ELR (cell line): ENCODE measurements at places on chromosomes 6 and 20.

DNA sequence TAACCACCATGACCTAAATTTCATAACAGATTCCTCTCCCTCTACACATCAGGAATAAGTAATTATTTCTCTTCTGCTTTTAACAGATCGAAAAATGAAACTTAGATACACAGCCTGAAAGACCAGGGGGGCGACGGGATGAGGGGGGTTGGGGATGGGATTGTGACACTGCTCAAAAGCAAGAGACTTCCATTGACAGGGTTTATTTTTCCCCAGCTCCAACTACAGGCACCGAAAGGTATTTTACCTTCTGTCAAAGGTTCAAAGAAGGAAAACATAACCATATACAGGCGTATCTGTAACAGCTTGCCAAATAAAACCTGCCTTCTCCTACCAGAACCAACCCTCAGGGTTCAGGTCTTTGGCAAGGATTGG lies 1.3 kb downstream of the EPHA7 start:
- no peak for DNase-seq

GRCh38 chr20:33251496-33251895 lies 15.7 kb downstream of the BPIFA1 start:
- no peak for DNase-seq

DNA sequence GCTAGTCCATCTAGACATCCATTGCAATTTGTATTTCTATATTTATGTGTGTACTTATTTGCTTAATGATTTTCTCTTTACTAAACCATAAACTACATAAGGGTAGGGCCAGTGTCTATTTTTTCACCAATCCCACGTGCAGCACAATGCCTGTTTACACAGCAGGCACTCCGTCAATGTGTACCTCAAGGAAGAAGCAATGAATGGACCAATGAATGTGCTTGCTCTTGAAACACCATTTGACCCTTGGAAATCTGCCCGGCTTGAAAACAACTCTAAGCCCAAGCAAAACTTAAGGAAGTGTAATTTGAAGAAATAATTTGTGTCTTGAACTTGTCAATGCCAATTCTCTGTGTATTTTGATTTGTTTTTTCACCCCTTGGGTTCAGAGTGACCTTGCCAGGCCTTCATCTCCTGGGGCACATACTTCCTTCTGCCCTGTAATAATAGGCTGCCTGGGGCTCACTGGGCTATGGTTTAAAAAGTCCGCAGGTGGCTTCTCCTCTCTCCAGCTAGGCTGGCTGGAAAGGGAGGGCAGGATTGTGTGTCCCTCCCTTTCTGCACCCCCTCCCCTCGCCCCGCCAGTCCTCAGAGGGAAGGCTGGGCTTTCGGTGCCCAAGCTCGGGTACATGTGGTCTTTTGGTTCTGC lies 140.8 kb upstream of the ARMC2 start:
- no peak for DNase-seq

GRCh38 chr20:14855171-14855570 lies 517.8 kb upstream of the FLRT3 start:
- DNase-seq = no peak

DNA sequence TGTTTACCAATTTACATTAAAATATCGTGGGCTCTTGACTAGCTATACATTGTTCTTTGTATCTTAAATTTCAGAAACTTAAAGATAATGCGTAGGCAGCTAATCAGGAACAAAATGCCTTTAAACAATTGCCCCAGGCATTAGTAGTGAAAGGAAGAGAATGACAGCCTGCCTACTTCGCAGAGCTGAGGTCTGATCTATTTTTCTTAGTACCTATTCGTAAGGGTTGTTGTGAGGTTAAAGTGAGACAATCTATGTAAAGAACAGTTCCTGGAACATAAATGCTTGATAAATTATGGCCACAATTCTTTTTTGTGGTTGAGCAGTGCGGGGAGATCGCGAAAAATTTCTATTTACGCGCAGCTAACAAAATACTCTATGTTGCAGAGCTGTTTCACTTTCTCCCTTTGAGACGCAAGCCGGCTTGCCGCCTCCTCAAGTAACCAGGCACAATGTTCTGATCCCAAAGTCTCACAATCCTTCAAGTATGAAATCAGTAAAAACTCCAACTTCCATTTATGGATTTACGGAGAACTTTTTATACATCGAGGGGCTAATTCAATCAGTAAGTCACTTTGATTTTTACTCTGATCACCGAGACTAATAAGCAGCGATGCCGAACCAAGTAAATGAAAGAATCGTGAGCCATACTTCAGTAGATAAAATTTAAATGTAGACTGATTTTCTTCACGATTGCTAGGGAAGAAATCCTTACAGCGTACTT lies 878 bp upstream of the PNRC1 start:
- peak; percentile 69 for DNase-seq

DNA sequence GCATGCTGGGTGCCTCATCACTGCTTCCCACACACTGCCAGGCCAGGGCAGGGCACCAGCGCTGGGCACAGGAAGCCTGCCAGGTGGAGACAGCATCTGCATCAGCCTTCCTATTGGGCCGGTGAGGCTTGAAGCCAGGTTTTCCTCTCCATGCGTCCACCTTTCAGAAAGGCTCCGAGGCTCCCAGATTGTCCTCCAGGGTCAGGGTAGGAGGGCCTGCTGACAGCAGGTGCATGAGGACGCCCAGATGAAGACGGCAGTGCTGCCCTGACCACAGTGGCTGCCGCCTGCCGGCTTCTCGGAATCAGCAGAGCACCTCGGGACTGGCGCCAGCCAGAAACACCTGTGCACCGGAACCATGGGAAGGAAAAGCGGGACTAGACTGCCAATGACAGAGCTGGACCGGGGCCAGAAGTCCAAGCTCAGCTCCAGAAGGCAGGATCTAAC lies 170.5 kb upstream of the CST7 start:
- DNase-seq = no peak

DNA sequence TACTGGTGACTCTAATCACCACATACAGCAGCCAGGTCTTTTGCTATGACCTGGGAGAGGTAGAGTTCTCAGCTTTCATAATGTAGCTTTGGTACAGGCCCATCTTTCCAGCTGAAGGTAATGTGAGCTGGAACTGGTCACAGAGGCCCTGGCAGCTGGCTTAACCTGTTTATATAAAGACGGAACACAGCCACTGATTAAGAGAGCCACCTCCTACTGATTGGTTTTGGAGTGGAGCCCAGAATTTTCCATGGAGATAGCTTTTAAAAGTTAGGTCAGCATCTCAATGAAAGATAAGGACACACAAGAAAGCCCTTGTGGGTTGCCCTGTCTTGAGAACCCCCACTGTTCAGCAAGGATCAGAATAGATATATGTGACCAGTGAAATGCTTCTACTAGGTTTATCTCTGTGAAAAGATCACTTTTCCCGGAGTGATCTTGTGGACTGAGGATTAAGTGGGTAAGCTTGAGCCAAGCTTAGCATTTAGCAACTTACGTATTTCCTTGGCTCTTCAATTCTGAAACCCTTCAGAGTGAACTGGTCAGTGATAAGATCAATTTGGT lies 213.7 kb upstream of the CITED2 start:
- DNase-seq = peak; percentile 51

DNA sequence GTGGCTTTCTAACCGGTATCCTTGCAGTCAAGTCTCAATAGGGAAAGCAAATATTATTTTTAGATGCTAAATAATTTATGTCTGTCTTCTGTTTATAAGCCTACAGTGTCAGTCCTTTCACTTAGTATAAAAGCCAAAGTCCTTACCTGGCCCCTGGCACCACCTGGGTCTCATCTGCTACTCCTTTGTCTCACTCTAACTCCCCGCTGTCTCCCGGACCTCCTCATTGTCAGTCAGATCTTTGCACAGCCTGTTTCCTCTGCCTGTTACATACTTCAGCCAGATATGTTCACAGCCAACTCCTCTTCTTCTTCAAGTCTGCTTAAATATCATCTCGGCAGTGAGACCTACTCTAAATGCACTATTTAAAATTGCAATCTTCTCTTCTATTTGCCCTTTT lies 84.2 kb downstream of the THEMIS start:
- no peak for DNase-seq

DNA sequence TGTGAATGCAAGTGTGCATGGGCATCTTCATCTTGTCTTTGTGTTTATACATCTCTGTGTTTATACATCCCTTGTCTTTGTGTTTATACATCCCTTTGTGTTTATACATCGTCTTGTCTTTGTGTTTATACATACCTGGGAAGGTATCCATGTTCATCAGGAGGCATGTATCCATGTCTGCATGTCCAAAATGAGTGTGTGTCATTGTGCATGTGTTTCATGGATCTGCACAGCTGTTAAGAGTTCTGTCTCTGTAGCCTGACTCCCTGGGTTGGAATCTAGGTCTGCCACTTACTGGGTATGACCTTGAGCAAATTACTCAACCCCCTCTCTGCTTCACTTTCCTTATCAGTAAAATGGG lies 50.1 kb upstream of the SIRPA start:
- DNase-seq = no peak

- DNase-seq = peak; percentile 55
These were observed 15.6 kb downstream of the ILRUN start for GRCh38 chr6:34680802-34681515.

GRCh38 chr6:31098449-31098938 lies 13.9 kb downstream of the C6orf15 start:
- DNase-seq = no peak

GRCh38 chr6:139748353-139749146 lies 374.1 kb upstream of the CITED2 start:
- no peak for DNase-seq

GRCh38 chr6:44487586-44487985 lies 100.1 kb downstream of the CDC5L start:
- no peak for DNase-seq

GRCh38 chr6:55836945-55837344 lies 38.4 kb downstream of the BMP5 start:
- DNase-seq = no peak

GRCh38 chr20:35432430-35432735 lies 5.6 kb downstream of the GDF5 start:
- no peak for DNase-seq

DNA sequence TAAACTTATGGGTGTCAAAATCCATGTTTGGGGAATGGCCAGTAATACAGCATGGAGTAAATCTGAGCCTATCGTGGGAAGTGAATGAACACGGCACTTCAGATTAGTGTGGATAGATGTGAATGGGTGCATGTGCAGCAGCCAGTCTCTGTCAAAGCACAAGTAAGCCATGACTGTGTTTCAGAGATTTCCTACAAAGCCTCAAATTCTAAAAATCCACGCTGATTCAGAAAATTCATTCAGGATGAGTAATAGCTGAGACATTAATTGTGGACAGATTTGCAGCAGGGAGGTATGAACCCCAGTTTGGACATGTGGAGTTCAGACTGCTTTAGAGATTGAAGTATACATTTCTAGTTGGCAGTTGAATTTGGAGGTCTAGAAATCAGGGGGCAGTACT lies 115.1 kb downstream of the QKI start:
- DNase-seq = peak; percentile 96

DNA sequence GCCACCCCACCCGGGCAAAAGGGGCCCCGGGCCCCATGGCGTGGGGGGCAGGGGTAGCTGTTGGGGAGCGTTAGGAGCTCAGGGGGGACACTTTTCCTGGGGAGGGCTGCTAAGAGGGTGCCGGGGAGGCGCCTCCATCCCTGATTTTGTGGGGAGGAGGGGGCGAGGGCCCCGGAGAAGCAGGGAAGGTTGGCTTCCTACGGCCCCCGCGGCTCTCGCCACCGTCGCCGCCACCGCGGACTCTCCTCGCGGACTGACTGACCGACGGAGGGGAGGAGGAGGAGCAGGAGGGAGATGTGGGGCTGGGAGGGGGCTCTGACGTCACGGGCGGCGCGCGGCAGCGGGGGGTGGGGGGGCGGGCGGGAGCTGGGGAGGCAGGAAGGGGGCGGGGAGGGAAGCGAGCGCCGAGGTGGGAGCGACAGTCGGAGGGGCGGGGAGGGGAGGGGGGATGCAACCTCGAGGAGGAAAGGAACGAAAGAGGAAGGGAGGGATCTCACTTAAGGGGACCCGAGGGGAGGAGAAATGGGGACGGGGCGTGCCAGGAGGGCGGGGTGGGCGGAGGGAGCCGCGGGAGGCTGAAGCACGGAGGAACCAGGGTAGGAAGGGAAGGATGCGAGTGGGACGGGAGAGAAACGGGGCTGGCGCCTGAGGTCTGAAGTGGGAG lies 5.1 kb downstream of the GABBR1 start:
- DNase-seq = peak; percentile 93

DNA sequence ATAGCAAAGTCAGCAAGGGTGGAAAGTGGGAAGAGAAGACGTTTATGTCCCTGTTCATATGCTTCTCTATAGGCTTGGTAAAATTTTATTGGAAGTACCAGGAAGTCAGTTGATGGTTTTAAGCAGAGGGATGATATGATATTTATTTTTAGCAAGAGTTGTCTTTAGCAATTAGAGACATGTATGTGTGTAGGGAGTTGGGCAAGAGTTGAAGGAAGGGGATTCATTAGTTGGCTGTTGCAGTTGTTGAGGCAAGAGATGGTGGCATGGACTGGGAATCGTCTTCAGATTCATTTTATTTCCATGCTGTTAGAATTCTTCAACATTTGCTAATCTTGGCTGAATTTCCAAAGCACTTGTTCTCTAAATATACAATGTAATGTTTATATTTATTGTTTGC lies 85.6 kb downstream of the QKI start:
- no peak for DNase-seq

- DNase-seq = peak; percentile 90
These were observed 136.8 kb upstream of the RNF24 start for GRCh38 chr20:4151991-4152695.

DNA sequence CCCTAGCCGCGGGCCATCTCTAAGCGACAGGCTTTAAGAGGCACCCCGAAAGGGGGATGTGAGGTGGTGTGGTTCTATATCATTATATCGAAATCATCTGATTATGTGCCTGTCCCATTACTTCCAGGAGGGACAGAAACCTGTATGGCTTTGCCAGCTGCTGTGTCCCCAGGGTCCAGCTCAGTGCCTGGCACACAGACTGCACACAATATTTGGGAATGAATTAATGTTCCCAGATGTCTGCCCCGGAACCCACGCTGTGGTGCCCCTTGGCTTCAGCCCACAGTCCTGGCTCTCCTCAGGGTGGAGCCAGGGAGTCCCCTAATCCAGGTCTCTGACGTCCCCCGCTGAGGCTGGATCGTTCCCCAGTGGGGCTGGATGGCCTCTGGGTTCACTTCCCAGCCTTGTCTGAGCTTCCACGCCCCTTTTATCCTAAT lies 8.9 kb upstream of the AHCY start:
- peak; percentile 39 for DNase-seq

GRCh38 chr6:44634321-44634720 lies 246.8 kb downstream of the CDC5L start:
- DNase-seq = no peak

DNA sequence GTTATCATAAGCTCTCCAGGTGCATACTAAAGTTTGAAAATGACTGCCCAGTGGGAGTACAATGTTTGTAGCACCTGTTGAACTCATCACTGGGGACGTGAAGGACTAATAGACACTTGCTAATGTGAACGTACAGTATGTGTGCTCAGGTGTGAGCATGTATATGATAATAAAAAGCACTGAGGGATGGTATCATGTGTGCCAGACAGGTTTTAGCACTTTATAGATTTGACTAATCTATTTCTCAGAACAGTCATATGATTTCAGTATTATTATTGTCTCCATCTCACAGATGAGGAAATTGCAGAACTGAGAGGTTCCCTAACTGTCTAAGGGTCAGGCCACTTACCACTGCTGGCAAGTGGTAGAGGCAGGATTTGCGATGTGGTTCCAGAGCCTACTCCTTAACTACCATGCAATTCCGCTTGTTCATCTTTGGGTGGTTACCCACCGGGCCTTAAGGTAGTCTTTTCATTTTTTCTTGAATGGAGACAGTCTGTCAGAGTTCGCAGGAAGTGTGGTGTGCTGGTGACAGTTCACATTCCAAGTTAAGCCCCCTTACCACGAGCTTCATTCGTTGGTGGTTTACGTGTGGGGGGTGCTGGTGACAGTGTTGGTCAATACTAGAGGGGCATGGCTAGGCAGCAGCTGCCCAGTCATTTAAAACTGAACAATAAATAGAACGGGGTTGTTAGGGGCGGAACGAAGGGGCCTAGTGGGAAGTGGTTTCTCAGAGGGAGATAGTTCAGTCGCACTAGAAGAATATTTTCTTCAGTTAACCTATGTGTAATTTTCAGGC lies 46.8 kb downstream of the RREB1 start:
- DNase-seq = no peak
